NCI-H510A treated with DMSO at 0.1 percent for 48 hours (cell line): ENCODE measurements at places on chromosomes 7 and 10.

- no peak for DNase-seq
These were observed 50.8 kb upstream of the PDZD8 start for GRCh38 chr10:117425974-117426566.

DNA sequence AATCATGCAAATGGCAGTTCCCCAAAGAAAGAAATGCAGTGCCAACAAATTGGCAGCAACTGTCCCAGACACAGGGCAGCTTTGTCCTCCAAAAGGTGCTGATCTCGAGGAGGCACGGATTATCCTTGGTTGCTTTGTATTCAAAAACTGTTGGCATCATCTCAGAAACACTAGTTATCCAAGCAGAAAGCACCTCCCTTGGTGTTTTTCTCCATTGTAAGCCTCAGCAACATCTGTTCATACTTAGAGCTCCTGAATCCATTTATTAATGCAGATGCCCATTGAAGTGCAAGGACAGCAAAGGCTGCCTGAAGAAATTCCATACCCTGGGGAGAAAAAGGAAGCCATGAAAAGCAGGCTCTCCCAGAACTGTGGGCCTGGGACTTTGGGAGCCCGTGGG is 1.1 kb upstream of the NPS start:
- no peak for DNase-seq

DNA sequence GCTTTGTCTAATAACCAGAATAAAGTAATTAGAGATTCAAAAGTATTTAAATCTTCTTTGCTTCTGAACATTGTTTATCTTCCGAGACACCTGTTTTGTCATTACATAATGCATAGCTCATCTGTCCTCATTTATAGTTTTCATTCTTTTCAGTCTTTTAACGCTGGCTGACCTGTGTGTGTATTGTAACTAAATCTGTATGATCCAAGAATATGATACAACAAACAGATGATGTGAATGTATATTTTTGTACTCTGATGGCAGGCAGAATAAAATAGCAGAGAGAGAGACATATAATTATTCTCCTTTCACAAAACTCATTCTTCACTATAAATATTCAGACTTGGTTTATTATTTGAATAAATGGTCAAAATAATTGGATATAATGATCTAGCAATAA is 80.6 kb downstream of the ORC5 start:
- DNase-seq = no peak

DNA sequence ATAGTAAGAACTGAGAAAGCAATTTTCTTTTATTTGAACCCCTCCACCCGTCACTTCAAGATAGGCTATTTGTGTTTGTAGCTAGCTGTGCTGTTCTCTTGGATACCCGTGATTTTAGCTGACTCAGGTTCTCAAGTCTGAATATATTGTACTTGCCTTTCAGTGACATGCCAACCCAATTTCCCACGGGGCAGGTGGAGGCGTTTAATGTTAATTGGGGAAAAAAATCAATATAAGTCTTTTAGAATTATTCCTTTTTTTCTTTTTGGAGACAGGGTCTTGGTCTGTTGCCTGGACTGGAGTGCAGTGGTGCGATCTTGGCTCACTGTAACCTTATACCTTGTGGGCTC is 36.4 kb downstream of the ZRANB1 start:
- no peak for DNase-seq

GRCh38 chr7:24978843-24979469 is 1.0 kb downstream of the OSBPL3 start:
- DNase-seq = peak; percentile 28

GRCh38 chr10:47329855-47330254 is 7.6 kb downstream of the GDF2 start:
- no peak for DNase-seq

- DNase-seq = no peak
These were observed 442 bp downstream of the STYXL1 start for GRCh38 chr7:76047305-76047810.

GRCh38 chr10:114723991-114724715 is 66.1 kb upstream of the ABLIM1 start:
- no peak for DNase-seq

GRCh38 chr10:2137549-2138174 is 400.3 kb upstream of the ADARB2 start:
- no peak for DNase-seq

DNA sequence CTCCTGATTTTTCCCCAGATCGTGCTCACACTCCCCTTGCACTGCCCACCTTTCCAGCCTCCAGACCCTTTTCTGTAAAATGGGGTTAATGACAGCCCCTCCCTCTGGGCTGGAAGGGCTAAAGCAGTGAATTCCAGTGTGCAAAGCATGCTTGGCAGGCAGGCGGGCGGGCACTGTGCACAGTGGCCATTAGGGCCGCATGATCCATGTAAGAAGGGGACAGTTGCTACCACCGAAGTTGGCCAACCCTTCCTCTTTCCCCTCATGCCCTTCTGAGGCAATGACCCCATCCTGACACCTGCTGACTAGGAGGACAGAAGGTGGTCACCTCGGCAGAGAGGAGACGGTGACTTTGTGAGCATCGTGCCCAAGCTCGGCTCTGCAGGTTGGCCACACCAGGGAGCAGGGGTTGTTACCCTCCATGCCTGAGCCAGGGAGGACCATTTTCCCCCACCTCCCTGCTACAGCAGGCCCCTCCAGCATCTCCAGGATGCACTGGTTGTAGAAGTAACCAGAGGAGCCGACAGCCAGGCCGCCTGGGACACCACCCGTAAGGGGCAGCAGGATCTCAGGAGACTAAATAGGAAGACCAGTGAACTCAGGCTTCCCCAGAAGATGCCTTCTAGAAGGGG is 166.4 kb downstream of the SLIT1 start:
- no peak for DNase-seq

- DNase-seq = peak; percentile 68
These were observed 6.4 kb downstream of the CDCA7L start for GRCh38 chr7:21939136-21939857.

DNA sequence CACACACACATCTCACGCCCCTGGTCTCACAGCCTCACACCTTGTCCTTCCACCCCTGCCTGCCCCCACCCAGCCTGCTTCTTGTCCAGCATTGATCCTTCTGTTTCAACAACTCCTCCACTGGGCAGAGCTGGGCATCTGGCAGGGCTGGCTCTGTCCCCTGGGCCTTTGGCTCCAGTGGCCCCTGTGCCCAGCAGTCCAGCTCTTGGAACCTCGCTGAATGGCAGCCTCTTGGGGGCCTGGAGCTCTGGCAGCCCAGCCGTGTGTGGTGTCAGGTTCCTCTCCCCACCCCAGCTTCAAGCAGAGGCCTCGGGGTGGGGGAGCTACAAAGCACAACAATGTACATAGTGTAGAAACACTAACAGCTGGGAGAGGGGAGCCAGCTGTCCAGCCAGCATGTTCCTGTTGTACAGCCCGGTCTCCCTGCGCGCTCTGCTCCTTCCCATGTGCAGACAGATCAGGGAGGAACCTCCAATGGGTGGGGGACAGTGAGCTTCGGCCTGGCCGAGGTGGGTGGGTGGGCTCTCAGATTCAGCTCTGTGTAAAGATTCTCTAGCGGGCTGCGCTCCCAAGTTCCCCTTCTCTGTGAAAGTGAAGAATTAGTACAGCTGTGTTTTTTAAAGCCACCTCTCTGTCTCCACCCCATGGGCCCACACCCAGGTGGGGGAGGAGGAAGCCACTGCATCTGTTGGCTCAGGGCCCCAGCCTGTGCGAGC is 19.4 kb downstream of the ZMIZ2 start:
- no peak for DNase-seq

DNA sequence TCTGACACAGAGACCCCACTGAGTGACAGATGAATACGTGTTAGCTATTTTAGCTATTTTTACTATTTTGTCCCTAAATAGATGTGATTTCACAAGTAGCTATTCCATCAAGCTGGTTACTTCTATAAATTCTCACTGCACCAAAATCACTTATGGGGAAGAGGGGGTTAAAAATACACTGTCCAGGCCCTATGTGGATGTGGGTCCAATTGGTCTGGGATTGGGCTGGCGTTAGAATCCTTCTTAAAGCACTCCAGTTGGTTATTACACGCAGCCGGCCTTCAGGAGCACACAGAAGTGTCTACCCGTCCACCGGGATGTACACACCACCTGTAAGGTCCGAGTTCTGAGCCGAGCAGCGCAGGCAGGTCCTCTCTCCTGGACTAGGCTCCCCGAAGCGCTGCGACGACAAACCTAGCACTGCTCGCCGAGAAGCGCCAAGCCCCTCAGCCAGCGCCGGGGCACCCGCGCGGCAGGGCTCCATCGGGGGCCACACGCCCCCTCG is 222.3 kb upstream of the MKLN1 start:
- no peak for DNase-seq

DNA sequence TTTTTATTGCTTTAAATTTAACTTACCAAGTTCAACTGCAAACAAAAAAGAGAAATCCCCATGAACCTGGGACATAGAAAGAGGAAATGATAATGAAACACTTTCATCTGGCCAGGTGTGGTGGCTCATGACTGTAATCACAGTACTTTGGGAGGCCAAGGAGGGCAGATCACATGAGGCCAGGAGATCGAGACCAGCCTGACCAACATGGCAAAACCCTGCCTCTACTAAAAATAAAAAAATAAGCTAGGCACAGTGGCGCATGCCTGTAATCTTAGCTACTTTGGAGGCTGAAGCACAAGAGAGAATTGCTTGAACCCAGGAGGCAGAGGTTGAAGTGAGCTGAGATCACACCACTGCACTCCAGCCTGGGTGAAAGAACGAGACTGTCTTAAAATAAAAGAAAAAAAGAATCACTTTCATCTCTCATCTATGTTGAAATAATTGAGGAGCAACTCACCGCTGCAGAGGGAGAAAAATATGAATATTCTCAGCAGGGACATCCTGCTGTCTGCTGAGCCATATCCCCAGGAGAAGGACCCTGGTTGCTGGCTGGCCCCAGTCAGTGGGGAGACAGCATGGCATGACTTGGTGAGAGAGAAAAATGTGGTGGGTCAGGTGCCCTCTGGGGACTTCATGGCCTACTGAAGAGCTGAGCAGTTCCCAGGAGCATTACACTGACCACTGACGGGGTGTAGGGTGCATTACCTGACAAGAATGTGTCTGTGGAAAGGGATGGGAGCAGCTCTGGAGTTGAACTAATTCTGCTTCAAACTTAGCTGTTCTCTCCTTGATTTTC is 22.8 kb upstream of the TARP start:
- no peak for DNase-seq

DNA sequence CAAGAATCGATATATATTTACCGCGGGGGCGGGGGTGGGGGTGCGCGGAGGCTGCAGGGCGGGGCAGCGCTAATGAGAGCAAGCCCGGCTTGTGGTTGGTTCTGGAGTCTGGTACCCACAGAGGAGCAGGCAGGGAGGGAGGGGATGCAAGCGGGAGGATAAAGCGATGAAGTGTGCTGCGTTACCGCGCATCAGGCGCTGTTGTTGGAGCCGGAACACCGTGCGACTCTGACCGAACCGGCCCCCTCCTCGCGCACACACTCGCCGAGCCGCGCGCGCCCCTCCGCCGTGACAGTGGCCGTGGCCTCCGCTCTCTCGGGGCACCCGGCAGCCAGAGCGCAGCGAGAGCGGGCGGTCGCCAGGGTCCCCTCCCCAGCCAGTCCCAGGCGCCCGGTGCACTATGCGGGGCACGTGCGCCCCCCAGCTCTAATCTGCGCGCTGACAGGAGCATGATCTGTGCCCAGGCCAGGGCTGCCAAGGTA is at the start of gene HECW1:
TSS of gene HECW1 (plus strand) at position 189 of the 482 bp plus-strand sequence. CDS start 131,259 bp downstream, outside the sequence.
- no peak for DNase-seq

DNA sequence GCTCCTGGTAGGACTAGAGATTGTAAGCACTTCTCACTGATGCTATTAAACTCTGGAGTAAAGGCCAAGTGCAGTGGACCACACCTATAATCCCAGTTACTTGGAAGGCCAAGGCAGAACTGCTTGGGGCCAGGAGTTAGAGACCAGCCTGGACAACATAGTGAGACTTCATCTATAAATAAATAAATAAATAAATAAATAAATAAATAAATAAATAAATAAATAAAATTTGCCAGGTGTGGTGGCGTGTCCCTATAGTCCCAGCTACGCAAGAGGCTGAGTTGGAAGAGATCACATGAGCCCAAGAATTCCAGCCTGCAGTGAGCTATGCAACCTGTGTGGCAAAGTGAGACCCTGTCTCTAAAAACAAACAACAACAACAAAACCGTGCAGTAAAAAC is 1475.7 kb downstream of the REEP3 start:
- no peak for DNase-seq

DNA sequence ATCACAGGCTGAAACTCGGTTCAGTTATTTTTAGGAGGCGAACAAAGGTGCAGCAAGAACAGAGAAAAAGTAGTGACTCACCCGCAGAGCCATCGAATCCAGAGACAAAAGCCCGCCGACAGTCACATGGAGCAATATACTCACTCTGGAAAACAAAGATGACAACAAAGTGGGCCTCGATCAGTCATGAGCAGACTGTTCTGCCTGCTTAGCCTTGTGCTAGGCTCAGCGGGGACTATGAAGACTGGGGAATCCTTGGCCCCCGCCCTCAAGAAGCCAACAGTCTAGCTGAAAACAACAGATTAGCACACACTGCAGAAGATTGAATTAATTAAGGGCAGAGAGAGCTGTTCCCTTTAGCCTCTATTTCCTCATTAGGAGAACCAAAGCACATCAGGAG is 30.4 kb downstream of the XPNPEP1 start:
- DNase-seq = no peak

DNA sequence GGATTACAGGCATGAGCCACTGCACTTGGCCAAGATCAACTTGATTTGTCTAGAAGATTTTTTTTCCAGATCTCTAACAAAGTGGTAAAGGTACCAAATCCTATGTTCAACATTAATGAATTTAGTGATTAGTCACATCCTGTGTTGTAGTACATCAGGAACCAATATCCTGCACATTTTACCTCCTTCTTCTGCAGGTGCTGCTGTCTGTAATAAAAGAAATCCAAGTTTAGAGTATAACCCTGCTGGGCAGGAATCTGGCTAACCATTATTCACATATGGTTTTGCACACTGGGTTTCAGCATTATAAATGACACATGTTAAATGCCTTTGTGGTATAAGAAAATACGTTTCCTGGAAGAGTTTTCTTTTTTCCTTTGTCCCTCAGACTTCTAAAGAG is 10.8 kb downstream of the PARD3 start:
- no peak for DNase-seq

DNA sequence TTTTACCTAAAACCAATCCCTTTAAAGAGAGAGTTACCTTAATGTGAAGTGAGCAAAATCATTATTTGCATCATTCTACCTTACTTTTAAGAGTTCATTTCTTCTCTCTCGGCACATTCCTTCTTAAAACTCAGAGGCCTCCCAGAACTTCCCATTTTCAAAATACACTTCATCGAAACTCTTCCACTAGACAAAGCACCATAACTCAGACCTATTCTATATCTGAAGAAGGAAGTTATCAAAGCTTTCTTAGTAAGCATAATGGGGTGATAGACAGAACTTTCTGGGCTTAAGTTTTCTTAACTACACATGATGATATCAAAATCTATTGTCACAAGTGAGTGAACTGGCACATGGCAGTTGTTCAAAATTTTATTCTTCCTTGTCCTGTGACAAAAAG is 24.6 kb upstream of the GNAT3 start:
- DNase-seq = no peak
